Effector memory CD8-positive, alpha-beta T cell (primary cell): ENCODE measurements at places on chromosomes 2 and 18.

GRCh38 chr18:73040247-73040646 is 172.5 kb upstream of the NETO1 start:
- DNase-seq: no peak

DNA sequence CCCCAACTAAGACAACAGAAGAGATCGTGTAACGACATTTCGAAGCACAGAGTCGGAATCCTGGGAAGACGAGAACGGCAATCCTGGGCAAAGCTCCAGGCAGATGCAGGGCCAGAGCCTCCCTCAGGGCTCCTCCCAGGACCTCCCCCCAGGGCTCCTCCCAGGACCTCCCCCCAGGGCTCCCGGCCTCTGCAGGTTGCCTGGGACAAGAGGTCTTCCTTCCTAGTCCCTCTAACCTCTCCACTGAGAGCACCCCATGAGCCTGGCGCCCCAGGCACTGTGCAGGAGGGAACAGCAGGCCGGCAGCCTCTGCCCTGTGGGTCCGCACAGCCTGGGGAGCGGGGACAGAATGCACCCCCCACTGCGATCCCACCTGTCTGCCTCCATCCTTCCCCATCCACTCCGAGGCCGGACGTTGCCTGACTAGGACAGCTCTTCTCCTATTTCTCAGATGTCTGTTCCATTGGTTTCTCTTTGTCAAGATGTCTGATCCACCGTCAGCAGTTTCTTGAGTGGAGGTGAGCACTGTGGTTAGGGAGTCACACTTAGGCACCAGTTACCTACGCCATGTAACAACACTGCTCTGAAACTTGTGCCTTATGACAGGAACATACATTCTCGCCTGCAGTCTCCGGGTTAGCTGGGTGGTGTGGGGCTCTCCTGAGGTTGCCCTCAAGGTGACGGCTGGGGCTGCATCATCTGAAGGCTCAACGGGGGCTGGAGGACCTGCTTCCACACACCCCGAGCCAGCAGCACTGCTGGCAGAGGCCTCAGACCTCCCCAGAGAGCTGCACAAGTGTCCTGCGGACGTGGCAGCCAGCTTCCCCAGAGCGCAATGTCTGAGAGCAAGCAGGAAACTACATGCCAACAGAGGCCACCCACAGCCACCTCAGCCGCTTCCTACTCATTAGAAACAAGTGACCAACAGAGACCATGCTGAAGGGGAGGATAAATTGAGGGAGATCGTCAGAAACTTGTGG is 28.9 kb downstream of the ADI1 start:
- no peak for DNase-seq

DNA sequence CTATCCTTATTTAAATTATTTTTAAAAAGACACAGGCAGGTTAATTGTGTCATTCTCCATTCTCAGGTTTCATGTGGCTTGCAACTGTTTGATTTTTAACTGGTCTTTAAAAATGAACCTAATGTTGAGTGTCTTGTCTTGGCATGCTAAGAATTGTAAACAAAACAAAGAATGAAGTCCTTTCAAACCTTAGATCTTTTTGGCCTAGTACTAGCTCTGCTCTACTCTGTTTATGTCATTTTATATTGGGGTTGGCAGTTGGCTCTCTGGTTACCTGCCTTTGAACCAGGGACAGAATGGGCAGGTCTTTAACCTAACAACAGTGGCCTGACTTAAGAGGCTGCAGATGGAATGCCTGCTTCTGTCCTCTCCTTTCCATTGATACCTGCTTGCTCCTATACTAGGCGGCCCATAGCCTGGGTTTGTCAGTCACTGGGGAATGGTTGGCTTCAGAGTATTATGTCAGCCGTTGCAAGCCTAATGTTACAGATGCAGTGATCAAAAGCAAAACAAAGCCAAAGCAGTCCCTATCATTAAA is 85.5 kb downstream of the MTA3 start:
- DNase-seq: no peak

- no peak for DNase-seq
These were observed 102.7 kb downstream of the MYO1B start for GRCh38 chr2:191347881-191348280.

GRCh38 chr18:50193796-50194630 is 934 bp downstream of the MYO5B start:
- DNase-seq: no peak

GRCh38 chr2:77387324-77387723 is 134.9 kb downstream of the LRRTM4 start:
- no peak for DNase-seq

DNA sequence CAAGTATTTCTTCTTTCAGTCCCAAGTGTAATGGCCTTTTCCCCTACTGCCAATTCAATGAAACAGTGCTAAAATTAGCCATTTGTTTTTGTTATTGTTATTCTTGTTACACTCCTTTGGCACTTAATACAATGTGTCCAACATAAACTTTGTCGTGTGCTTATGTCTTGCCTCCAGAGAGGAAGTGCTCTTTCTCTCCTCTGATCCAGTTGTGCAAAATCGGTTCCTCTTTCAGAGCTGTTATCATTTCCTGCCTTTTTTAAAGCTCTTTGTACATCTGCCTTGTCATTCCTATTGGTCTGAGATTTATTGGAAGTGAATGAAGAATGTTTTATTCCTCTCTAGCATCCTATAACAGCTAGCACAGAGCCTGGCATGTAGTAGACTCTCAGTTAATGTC is 623.2 kb upstream of the ID2 start:
- DNase-seq: no peak

- DNase-seq: no peak
These were observed 272.5 kb downstream of the GALR1 start for GRCh38 chr18:77522051-77522675.

DNA sequence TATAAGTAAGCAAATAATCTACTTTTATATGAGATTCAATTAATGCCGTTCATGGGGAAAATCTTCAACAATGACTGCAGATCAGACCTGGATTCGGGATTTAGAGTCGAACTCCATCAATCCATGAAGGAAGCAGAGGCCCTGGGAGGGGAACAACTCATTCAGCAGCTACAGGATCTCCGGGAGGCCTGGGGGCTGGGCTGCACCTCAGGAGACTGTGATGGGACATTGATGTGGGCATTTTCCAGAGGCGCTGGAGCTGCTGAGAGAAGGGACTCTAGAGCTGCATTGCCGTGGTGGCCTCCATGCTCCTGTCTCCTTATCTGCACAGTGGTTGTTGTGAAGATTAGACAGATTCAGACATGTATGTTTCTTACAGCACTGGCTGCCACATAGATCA is 76.9 kb downstream of the MYT1L start:
- no peak for DNase-seq

- no peak for DNase-seq
These were observed 23.5 kb downstream of the COMMD1 start for GRCh38 chr2:61928826-61929461.

GRCh38 chr2:71779774-71780105 is 326.4 kb downstream of the DYSF start:
- no peak for DNase-seq

DNA sequence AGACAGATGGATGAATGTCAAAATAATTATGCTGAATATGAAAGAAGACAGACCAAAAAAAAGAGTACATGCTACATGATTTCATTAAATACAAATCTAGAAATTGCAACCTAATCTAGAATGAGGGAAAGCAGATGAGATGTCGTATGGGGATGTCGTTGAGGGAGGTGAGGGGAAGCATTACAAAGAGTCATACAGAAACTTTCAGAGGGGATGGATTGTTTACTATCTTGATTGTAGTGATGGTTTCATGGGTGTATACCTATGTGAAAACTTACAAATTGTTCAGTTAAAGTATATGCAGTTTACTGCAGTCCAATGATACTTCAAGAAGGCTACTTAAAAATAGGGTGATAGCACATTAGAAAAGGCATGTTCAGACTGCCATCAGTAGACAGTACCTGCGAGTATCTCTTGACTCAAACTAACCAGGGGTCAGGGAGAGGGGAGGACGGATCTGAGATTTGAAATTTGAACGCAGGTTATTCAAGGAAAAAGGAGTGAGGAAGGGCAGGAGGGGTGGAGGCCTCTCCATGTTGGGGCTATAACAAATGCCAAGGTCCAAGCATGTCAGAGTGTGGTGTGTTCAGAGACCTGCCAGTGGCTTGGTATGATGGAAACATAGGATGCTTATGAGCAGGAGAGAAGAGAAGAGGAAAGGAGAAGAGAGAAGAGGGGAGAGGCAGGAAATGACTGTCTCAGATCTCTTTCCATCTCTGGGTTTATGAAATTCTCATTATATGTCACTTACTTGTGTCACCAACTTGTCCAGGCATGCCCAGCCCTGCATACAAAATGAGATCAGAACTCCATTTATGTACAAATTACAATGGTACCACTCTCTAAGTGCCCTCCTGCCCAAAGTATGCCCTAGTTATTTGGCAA is 257.3 kb upstream of the CXCR4 start:
- DNase-seq: no peak

DNA sequence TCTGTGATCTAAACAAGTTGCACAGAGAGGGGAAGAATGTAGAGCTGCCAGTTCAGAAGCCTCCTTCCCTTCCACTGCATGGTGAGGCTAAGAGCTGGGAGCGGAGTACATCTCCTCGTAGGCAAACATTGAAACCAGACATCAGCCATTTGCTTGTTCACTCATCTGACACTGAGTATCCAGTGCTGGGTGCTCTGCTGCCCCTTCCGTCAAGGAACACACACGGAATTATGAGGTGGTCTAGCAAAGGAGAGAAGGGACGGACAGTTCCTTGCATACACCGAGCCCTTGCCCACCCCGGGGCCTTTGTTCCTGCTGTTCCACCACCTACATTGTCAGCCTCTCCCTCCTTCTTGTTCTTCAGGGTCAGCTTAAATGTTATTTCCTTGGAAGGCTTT is 44.6 kb downstream of the SLC4A1AP start:
- DNase-seq: no peak

DNA sequence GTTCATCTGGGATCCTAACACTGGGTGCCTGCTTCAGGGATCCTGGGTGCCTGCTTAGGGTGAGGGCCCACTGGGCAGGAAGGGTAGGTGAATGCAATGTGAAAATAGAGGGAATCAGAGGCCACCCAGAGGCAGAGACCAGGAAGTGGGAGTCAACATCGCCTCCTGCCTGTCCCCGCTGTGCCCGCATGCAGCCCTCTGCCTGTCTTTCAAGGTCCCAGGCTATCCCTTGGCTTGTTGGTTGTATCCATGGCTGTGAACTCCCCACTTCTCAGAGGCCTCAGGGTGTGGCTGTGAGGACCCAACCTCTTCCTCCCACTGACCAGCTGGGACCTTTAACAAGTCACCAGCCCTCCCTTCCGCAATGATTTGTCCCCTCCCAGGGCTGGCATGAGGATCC is 26.5 kb downstream of the PSD4 start:
- no peak for DNase-seq

DNA sequence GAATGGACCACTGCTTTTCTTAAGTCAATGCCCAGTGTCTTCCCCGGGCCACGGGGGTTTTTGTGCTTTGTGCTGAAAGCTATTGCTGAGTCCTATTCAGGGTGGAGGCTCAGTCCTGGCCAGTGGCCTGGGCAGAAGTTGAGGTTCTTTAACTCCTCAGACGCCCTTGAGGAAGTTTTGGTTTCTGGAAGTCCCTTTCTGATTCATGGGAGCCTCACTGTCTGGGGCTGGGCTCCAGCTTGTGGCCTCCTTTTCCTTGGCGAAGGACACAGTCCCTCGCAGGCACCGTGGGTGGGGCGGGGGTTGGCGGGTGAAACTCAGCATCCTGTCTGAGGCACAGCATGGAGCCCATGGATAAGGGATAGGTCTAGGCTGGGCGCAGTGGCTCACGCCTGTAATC is 465.2 kb upstream of the HS6ST1 start:
- no peak for DNase-seq

- DNase-seq: no peak
These were observed 307.9 kb downstream of the CLIP4 start for GRCh38 chr2:29423061-29423666.

GRCh38 chr2:220445429-220446105 is 818.1 kb downstream of the SLC4A3 start:
- DNase-seq: no peak

DNA sequence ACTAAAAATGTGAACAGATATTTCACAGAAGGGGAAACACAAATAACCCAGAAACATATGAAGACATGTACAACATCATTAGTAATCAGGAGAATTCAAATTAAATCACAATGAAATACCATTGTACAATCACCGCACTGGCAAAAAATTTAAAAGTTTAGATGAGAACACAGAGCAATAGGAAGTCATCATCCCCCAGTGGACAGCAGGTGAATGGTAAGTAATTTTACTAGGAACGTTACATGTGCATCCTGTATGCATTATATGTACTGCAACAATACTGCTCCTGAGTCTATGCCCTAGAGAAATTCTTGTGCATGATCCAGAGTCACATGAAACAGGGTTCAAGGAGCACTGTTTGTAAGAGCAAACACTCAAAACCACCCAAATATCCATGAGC is 713.8 kb downstream of the NRXN1 start:
- no peak for DNase-seq

GRCh38 chr18:70674896-70675295 is 386.1 kb downstream of the SOCS6 start:
- DNase-seq: no peak

DNA sequence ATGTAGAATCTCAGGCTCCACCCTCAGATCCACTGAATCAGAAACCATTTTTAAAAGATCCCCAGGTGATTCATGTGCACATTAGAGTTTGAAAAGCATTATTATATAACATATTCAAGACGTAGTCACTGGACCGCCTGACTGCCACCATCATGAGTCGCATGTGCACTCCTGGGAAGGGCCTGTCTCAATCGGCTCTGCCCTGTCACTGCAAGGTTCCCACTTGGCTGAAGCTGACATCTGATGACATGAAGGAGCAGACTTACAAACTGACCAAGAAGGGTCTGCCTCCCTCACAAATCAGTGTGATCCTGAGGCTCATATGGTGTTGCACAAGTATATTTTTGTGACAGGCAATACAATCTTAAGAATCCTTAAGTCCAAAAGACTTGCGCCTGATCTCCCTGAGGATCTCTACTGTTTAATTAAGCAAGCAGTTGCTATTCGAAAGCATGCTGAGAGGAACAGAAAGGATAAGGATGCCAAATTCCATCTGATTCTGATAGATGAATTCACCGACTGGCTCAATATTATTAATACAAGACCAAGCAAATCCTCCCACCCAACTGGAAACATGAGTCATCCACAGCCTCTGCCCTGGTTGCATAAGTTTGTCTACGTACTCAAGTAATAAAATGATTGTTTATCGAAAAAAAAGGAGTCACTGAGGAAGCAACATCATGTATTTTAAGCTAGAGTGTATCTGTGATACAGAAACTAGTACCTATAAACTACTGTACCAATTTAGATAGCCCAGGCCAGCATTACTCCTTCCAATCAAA is 26.2 kb downstream of the ATAD2B start:
- no peak for DNase-seq
